ENCODE measurements at places on chromosomes 2 and 18. TPM values are rescaled to one million over a fixed set of nuclear protein-coding genes. Genes with fewer than 3 reads are reported as not detected.

Gene TMEM200C
- 0.43 TPM for polyA plus RNA-seq

Gene STK16
- 17.6 TPM for polyA plus RNA-seq

Gene ANKRD30BL
- 0.08 TPM for polyA plus RNA-seq

Gene SIX2
- polyA plus RNA-seq: 7.2 TPM

Gene CHAC2
- 3.2 TPM for polyA plus RNA-seq

Gene ATOH8
- polyA plus RNA-seq: 25.6 TPM

Gene RAD51AP2
- polyA plus RNA-seq: 0.25 TPM

Gene CFAP65
- not detected for polyA plus RNA-seq

Gene CIDEA
- 0.30 TPM for polyA plus RNA-seq

All from hindlimb muscle (tissue), 1 donor.